ENCODE measurements at places on chromosomes 3 and 15. TPM values are rescaled to one million over a fixed set of nuclear protein-coding genes. Genes with fewer than 3 reads are reported as not detected.

Gene PDIA3
- 93.8 TPM for total RNA-seq

DNA sequence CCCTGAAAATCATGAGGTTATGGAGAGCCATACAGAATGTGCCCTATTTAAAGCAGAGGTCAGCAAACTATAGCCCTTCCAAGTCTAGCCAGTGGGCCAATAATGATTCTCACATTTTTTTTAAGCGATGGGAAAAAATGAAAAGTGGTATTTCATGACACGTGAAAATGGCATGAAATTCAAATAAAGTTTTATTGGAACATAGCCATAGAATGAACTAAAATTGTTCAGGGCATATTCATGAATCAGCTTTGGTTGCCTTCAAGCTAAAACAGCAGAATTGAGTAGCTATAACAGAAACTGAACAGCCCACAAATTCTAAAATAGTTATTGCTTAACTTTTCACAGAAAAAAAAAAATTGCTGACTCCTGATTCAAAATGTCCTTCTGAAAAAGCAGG lies 104.5 kb downstream of the TFG start:
- DNase-seq = no peak

- no peak for DNase-seq
Measured at GRCh38 chr3:55546866-55547669, 60.0 kb upstream of the WNT5A start.

- no peak for DNase-seq
Measured at GRCh38 chr15:67715170-67715569, 110.1 kb upstream of the SKOR1 start.

DNA sequence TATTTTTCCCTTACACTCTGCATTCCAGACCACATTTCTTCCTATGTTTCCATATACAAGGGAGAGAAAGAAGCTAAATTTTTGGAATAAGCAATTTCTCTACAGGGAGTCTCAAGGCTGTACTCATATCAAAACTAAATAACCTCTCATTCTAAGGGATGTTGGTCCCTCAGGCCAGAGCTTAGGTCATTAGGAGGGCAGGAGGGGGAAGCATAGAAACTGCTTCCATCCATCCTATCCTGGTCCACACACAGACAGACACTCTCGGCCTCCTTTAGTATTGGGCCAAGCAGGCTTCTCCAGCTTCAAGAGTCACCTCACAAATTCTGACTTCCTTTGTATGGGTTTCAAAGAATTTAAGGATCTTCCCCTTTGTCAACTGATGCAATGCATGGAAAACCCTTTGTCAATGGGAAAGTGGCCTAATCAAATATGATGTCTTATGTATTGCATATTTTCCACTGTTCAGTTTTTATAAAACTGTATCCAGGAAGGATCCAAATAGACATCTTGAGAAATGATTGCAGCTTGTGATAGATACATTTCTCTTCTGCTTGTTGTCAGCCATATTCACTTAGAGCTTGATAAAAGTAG lies 140.7 kb upstream of the RARB start:
- DNase-seq = no peak

DNA sequence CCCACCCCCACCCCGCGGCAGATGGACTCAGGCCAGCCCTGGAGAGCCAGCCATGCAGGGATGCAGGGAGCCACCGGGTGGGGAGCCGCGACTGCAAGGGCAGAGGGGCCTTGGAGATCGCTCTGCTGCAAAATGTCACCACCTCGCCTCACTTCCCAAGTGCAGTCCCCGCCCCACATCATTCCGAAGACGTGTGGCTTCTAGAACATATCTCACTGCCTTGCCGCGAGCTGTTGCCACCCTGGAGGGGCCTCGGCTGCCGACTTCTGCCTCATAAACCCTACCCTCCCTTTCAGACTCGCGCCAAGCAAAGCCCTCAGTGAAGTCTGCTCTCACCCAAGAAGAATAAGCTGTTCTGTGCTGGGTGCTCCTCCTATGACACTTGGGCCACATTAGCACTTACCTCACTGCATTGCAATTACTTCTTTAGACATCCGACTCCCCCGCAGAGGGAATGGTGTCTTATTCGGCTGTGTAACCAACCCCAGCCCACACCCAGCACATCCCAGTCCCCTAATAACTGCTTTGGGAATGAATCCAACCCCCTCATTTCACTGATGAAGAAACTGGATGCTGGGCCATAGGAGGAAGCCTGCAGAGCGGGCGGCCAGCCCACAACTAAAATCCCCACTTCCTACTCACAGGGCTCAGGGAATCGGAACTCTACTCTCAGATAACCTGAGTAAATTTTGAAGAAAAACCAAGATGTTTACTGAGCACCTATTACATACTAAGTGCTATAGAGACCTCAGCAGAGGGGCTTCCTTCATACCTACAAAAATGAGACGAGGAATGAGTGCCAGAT lies 8.6 kb downstream of the TLE3 start:
- no peak for DNase-seq

Gene ILDR1
- total RNA-seq = 3.7 TPM

- DNase-seq = no peak
Measured at GRCh38 chr3:118772547-118773011, 262.1 kb downstream of the IGSF11 start.

Gene VIPR1
- 9.3 TPM for total RNA-seq

GRCh38 chr3:157305392-157305791 lies 131.3 kb upstream of the PTX3 start:
- DNase-seq = no peak

Gene PLA2G4E
- 8.8 TPM for total RNA-seq

DNA sequence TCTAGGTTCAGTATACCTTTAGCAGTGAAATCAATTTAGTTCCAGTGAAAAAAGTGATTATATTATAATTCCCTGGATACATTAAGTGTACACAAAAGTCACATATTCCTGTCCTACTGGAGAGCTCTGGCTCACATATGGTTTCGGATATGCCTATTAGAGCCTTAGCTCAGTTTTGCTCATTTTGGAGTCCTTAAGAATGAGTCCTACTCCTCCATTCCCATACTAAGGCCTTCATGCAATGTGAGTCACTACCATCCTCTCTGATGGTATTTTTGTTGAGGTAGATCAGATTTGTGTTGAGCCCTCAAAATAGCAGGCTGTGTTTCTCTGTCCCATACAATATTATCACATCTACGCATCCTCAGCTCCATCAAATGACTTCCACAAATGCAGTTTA lies 294.2 kb upstream of the COL8A1 start:
- no peak for DNase-seq

- DNase-seq = no peak
Measured at GRCh38 chr3:116254541-116254940, 190.7 kb downstream of the LSAMP start.

Gene TMEM42
- total RNA-seq = 10.8 TPM

GRCh38 chr3:193310914-193311723 lies 67.4 kb downstream of the ATP13A5 start:
- no peak for DNase-seq

DNA sequence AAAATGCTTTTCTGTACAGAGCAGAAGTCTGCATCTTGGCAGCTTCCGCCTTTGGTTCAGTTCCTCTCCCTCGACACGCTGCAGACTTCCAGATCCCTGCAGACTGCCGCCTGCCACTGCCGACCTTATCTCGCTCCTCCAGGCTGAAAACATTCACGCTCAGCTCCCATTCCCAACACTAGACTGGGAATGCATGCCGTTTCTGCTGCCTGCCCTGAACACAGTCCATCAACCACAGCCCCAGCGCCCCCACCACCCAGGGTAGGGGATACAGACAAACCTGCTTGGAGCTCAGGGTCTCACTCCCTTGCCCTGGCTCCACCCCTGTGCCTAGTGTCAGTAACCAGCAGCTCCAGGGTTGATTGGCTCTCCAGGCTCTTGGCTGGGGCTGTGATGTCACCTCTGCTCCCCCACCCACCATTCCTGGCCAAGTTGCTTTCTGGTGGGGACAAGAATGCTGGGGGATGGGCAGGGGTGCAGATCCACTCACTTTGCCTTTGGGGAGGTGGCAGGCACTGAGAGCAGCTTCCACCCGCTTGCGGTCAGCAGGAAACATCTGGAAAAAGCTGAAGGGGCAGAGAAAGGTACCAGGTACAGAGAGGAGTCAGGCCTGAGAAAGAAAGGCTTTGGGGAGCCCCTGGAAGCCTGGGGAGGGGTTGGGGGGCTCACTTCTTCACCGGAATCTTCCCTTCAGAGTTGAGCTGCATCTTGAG lies 6.1 kb downstream of the PLCB2 start:
- DNase-seq = no peak

Gene OTOL1
- total RNA-seq = not detected
